GM13976 (cell line): ENCODE measurements at places on chromosomes 2 and 18.

DNA sequence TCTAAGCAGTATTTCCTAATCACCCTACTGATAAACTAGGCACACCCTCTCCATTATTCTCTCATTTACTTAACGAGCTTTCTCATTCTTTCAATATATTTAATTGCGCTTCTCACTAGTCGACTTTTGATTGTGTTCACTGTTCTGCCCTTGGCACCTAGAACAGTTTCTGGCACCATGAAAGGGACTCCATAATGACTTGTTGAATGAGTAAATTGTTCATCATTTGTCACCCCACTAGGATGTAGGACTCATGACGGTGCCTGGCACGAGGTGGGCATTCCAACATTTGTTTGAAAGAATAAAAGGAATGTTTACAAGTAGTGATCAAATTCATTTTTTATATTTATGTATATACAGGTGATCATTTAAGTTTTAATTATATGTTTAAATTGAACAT is 123.7 kb downstream of the DIS3L2 start:
- no peak for DNase-seq

GRCh38 chr2:106885971-106886915 is at the start of gene ST6GAL2:
ST6GAL2 (minus strand) TSS chr2:106886167; CDS start chr2:106843977, 42,190 bp downstream.
- peak; percentile 27 for DNase-seq

- DNase-seq = no peak
Measured at GRCh38 chr2:4219571-4219970, 516.2 kb downstream of the DCDC2C start.

DNA sequence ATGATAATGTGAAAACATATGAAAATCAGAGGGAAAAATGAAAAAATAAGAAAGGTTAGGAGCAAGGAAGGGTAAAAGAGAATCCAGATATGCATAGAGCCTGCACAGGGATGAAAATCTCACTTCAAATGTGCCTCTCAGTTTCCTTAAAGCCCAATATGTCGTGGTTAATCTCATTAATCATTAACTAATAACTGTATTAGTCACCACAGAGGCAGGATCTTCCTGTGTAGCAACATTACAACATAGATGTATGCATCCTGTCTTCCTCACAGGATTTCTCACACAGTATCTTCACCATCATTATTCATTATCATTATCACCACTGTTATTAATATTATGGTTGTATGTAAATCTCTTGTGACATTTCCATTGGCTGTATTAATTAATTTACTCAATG is 361.2 kb upstream of the SOX11 start:
- DNase-seq = no peak

- DNase-seq = no peak
Measured at GRCh38 chr18:29078273-29078672, 901.3 kb upstream of the CDH2 start.

DNA sequence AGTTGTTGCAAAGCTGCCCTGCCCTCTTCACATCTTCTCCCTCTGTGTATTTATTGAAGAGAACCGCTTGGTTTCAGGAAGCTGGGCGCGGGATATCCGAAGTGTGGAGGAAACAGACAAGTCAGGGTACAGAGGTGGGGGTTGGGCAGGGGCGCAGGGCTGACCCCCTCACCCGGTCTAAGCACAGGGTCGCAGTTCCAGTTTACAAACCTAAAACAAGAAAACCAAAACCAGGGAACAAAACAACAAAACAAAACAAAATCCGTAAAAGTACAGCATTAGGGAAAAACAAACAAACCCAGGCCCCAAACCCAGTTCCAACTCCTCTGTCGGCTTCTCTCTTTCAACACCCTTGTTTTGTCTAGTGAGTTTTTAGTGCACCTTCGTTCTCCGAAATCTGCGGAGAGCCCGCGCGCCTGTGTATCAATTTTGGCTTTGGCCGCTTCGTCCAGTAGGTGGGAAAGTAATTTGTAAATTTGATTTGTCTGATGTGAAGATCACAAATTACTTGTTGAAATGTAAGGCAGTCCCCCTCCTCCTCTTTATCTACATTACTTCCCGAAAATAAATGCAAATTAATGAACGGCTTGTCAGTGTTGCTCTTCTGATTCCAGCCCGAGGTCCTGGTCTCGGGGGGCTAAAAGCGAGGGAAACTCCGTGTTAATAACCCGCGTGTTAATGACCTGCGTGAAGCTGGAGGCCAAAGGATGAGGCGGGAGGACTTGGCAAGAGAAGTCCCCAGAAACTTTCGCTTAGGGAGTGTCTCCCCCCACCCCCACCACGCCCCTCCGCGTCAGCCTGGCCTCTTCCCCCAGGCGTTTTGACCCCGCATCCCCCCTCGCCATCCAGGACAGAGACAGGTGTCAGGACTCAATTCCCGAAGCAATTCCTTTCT is 6.9 kb downstream of the OTX1 start:
- no peak for DNase-seq

DNA sequence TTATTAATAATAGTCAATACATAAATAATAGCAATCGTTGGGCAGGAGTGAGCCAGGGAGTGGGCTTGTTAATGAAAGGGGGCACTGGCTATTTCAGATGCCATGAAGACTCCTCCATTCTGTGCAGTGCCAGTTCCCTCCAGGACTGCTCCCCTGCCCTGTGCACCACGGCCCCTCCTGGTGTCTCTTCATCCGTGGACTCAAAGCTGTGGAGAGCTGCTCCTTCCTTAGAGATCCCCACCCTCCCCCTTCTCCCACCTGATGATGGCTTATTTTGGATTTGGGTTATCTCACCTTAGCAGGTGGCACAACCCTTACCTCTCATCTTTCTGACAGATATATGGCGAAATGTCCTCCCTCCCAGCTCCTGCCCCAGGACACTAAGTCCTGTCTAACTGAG is 3.1 kb upstream of the CELF4 start:
- DNase-seq = no peak

- DNase-seq = no peak
Measured at GRCh38 chr2:227653419-227653818, 13.2 kb upstream of the SCYGR5 start.

DNA sequence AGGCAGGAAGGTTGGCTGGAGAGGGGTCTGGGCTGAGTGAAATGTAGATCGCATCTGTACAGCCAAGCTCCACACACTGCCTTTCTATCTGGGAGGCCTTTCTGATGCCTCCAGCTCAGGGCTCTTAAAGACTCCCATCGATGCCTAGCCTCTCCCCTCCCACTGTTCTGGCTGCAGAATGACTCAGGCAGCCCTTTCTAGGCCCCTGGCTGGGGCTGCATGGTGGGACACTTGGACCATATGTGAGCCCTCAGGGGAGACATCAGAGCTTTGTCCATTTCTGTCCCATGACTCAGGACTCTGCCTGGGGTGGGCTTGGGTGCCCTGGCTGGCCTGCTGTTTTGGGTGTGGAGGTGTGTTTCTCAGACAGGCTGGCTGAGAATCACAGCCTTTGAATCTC is 101.3 kb downstream of the CELF4 start:
- DNase-seq = no peak

DNA sequence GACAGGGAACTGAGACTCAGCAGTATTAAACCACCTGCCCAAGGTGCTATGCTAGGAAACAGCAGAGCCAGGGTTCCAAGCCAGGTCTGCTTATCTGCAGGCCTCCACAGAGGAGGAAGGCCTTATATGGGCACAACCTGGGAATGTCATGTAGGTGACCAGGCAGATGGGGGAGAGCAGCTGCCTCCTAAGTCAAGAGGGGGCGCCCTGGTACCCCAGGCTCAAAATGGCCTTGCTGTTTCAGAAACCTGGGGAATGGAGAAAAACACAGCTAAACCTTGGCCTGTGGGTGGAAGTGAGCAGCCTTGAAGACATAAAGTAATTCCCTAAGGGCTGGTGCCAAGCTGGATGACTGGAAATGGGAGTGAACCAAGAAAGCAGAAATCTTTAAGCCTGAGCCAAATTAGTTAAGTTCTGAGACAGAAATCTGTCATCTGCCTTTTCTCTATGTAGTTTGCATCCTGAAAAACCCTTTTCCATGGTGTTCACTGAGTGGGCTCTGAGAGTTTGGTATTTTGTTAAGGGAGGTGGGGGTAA is 79.1 kb downstream of the MAPK4 start:
- no peak for DNase-seq

DNA sequence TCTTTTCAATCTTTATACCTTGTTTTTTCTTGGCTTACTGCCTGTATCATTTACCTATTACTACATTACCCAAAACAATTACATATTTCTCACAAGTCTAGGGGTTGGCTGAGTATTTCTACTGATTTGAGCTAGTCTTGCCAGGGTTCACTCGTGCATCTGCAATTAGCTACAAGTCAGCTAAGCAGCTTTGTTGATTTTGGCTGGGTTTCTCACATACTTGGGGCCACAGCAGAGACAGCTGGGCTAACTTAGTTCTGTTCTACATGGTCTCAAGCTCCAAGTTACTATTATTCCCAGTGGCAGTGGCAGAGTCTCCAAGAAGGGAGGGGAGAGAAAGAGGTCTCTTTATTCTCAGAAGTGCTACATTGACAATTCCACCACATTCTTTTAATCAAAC is 54.7 kb upstream of the SP5 start:
- no peak for DNase-seq

DNA sequence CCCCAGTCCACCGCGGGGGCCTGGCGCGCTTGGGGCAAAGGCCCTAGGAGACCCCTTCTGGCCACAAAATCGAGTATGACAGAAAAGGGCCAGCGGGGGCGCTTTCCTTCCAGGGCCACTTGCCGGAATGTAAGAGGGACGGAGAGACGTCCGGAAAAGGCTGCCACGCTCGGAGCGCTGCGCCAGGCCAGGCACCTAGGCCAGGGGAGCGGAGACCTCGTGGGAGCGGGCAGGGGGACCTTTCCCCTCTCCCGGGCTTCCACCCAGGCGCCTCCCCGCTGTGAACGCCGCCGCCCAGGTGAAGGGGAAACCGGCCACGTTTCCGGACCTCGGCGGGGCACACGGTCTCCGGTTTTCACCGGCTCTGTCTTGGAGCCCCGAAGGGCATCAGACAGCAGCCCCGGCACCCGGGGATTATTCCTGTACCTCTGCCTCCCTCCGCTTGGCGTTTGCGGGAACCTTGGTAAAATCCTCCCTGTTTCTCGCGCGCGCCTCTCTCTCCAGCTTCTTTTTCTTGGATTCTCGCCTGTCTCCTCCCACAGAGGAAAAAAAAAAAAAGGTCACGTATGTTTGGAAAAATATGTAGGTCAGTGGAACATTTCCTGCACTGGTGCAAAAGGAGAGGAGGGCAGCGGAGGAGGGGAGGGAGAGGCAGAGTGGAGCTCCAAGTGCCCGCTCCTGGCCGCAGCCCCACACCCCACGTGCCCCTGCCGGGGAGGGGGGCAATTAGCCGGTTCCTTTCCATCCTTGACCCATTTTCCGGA is 1.2 kb upstream of the NPAS2 start:
- peak; percentile 45 for DNase-seq

- no peak for DNase-seq
Measured at GRCh38 chr2:216493334-216493685, 5.3 kb upstream of the RPL37A start.

DNA sequence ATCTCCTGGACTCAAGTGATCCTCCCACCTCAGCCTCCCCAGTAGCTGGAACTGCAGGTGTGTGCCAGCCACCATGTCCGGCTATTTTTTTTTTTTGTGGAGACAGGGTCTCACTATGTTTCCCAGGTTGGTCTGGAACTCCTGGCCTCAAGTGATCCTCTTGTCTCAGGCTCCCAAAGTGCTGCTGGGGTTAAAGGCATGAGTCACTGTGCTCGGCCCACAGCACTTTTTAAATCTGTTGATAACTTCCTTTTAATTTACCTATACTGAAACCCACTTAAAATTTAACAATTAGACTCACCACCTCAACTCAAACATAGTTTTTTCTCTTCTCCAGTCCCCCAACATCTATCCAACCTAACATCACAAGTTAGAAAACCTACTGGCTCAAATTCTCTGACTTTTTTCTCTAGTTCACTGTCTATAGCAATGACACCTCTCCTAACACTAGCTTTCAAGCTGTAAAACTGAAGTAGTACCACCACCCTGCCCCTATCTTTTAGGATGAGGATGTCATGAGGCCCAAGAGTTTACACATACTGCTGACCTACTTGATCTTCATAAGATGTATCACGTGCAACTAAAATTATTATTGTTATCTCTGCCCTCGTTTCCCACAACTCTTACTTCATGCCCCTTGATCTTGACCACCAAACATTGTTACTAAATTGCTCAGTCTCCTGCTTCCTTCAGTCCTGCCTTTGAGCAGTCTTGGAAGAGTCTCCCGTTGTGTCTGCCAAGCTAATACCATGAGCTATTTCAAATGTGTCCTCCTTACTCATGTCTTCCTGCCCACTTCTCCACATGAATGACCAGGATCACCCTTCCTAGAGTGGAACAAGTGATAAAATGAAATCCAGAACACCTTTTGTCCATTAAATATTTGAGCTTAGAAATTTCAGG is 142.3 kb upstream of the ZFP36L2 start:
- DNase-seq = no peak

DNA sequence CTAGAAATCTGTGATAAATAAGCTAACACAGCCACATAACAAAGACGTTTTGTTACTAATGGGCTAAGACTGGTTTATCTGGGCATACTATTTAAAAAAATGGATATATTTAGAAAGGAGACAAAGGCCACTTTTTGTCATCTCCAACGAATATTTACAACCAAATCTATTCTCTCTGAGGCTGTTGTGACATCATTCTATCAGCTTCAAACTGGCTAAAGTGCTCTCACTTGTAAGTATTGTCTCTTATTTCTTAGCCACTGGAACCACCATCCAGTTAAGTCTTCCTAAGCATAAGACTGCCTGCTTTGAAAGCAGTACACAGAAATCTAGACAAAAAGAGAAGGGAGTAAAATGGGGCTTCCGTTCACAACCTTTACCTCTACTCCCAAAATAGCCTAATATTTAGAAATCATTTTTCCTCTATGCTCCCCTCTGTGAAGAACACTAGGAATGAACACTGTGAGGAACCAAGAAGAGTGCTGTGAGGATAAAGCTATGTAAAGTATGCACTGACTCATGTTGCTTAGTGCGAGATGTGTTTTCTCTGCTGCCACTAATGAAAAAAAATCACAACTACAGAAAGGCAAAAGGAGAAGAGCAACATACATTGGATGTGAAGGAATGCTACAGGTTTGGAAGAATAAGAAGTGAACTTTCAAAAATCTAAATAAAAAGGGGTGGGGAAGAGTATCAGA is 264.1 kb downstream of the EXOC6B start:
- DNase-seq = no peak

GRCh38 chr2:24352664-24353063 is 7.7 kb downstream of the ITSN2 start:
- no peak for DNase-seq

- DNase-seq = no peak
Measured at GRCh38 chr2:228507870-228508269, 326.4 kb upstream of the SPHKAP start.

DNA sequence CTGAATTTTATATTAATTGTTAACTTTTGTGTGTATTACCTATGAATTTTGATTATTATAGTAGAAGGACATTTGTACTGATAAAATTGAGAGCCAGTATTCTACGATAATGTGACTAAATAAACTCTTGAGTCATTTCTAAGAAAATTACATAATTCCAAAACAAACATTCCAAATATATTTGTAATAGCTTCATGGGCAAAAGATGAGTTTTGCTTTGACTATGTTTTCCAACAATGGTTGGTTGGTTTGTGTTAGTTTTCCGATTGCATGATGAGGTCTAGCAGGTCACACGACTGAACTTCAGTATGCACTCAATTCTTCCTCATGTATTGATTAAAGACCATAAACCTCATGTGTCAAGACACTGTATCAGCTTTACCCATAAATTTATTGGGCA is 71.7 kb upstream of the WDR75 start:
- DNase-seq = no peak
